ENCODE measurements at places on chromosomes 1 and 21.

DNA sequence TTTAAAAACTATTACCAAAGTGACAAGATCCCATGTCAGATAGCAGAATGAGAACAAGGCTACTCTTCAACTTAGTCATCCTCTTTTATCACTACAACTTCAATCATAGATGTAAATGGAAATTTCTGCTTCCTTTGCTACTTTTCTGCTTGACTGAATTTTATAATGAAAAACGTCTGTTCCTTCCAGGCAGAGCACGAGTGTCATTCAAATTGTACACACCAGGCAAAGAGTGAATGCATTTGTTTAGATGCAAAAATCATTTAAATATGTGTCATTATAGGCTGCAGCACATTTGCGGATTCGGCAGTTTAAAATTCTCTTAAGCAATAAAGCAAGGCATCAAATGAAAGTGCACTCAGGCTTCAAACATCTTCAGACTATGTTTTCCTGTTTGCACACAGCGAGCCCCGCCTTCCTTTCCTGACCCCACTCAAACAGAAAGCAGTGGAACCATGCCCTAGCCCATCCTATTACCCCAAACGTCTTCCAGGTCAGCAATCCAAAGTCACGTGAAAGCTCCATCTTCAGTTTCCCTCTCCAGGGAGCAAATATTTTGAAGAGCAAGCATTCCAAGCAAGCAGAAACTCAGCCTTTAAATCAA, 99.6 kb downstream of the APP start:
- DNase-seq, result no peak

GRCh38 chr1:205190845-205191577, 20.5 kb downstream of the DSTYK start:
- DNase-seq, result no peak

DNA sequence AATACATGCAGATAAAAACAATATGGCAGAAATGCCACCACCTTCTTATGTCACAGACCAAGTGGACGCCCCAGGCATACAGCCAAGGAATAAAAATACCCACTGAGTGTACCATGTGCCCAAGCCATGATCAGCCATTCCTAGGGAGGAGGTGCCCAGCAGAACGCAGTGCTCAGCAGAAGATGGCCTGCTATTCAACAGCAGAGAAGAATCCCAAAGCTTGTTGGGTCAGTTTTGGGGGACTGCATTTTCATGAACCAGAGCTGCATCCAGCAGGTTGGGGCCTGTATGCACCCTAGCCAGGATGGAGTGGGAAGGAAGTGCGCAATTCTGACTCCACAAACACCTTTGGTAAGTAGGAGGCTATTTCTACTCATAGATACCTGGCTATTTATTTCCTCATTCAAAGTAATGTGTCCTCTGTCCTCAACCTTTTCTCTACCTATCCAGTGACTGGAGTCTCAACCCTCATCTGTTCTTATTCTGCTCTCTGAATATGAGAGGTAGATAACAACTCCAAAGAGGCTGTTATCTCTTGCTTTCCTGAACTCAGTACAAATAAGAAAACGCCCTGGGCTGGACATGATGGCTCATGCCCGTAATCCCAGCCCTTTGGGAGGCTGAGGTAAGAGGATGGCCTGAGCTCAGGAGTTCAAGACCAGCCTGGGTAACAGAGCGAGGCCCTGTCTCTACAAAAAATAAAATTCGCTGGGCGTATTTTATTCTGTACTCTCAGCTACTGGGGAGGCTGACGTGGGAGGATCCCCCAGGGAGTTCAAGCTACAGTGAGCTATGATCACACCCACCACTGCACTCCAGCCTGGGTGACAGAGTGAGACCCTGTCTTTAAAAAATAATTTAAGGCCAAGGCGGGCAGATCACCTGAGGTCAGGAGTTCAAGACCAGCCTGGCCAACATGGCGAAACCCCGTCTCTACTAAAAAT, 2.5 kb upstream of the PLEKHM2 start:
- no peak for DNase-seq

GRCh38 chr1:107100331-107100984, 40.4 kb upstream of the NTNG1 start:
- DNase-seq, result no peak

GRCh38 chr21:29238053-29238966, 60.4 kb upstream of the BACH1 start:
- no peak for DNase-seq

GRCh38 chr1:225406976-225407725, 20.7 kb downstream of the LBR start:
- DNase-seq, result no peak

DNA sequence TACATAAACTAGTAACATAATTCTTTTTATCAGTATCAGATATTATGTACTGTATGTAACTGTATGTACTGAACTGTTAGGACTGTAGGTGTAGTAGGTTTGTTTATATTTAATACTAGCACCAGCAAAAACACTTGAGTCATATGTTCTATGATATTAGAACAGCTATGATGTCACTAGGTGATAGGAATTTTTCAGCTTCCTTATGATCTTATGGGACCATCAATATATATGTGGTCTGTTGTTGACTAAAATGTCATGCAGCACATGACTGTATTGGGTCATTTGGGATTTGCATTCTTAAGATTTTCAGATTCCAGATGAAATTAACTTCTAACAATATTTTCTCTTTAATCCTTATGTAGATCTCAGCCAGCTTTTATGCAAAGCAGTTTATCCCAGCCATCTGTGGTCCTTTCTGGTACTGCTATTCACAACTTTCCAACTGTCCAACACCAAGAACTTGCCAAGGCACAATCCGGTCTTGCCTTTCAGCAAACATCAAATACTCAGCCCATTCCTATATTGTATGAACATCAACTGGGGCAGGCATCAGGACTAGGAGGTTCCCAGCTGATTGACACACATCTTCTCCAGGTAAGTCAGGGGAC, 38.3 kb upstream of the MYOCOS start:
- no peak for DNase-seq

- no peak for DNase-seq
Observed at GRCh38 chr1:112565800-112566199, 53.1 kb downstream of the ST7L start.

- DNase-seq, result no peak
Observed at GRCh38 chr1:201307760-201308499, 24.6 kb downstream of the PKP1 start.

- no peak for DNase-seq
Observed at GRCh38 chr1:203691447-203691846, 64.8 kb downstream of the ATP2B4 start.

- no peak for DNase-seq
Observed at GRCh38 chr1:171172471-171172870, 12.6 kb upstream of the FMO2 start.
